ENCODE measurements at places on chromosomes 1 and 21. TPM values are rescaled to one million over a fixed set of nuclear protein-coding genes. Genes with fewer than 3 reads are reported as not detected.

DNA sequence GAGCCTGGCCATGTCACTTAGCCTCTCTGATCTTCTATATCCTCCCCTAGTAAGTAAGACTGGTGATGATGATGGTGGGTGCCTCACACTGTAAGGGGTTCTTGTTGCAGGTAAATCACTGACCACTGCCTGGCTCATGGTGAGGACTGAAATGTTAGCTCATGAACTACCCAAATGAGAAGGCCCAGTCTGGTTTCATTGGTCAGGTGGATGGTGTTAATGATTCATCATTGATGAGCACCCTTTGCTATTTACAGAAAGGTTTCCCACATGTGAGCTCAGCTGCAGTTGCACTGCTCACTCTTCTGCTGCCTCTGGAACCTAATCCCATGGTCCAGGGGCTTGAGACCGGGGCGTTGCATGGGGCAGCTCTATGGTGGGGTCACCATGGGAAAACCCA, 417.7 kb downstream of the PRDM2 start:
- no peak for DNase-seq

- no peak for DNase-seq
These were observed 7.8 kb upstream of the MUTYH start for GRCh38 chr1:45348020-45348419.

DNA sequence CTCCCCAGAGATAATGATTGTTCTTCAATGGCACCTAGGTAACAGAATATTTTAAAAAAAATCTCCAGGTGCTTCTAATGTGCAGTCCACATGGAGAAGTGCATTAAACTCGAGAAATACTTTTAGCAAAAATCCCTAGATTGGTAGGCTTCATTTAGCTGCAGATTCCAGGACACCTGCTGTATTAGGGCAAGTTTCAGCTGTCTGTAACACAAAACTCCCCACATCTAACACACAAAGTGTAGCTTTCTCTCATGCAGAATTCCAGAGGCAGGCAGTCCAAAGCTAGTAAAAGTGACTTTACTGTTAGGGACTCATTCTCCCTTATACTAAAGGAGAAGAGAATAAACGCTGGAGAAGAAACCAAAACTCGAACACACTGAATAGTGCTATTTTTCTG, 1414.3 kb upstream of the B3GALT2 start:
- no peak for DNase-seq

DNA sequence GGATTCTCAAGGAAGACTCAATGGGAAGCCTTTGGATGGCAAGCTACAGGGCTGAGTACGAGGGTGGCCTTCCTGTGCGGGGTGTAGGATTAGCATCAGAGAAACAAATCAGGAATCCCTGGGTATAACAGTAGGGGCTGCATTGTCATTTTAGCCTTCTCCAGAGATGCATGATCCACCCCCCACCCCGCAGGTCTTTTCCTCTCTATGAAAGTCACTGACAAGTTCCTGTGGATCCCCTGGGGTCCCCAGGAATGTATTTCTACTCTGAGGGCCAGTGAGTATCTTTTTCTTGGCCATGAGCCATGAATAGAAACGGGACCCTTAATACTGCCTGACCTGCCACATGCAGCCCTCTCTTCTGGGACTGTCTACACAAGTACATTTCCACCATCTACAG, 473.0 kb upstream of the VAMP3 start:
- DNase-seq: no peak

The FAM177B gene
- total RNA-seq: not detected

- DNase-seq: peak; percentile 23
These were observed 25.5 kb downstream of the TNFRSF8 start for GRCh38 chr1:12088607-12089006.

DNA sequence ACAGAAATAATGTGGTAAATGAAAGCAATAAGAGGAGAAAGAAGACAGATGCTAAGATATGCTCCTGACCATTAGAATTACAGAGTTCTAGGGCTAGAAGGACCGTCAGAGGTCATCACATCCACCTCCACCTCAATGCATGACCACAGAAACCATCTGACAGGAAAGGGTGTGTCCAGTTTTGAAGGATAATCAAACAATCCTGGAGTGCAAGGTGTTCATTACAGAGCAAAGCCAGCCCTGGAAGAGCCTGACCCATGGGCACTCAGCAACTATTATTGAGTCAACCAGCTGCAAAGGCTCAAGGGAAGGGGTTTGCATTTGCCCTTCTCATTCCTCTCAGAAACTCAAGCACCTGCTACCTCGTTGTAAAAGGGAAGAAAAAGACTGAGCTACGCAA, 46.4 kb downstream of the TOR1AIP2 start:
- no peak for DNase-seq

DNA sequence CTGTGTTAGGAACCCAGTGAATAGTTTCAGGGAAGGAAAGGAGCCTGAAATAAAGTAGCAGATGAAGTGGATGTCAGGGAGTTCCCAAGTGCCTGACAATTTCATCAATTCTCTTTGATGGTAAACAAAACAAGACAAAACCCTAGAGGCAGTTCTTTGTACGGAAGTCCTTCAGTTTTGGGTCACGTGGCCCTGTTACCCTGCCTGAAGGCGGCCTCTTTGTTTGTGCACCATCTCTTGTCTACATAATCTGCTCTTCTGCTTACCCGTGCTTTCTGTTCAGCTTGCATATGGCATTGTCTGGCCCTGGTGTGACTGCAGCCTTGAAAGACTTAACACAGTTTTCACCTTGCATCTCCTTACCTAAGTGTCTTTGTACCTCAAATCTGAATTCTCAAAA, 166.7 kb upstream of the DUSP10 start:
- no peak for DNase-seq

DNA sequence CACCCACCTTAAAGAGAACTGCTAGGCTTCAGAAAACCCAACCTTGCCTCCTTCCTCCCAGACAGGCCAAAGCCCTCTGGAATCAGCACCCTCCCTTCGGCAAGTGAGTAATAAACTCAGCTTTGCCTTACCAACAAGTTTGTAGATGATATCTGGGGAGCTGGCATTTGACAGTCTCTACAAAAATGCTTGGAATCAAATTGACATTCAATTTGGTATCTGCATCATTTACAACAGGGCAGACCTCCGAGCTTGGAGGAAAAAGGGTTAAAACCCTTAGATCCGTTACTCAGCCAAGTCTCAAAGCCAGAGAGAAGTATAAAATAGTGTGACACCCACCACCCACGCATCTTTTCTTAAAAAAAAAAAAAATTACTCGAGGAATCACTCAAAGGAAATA, 149.3 kb upstream of the EDN2 start:
- DNase-seq: no peak

- no peak for DNase-seq
These were observed 307.7 kb upstream of the PKN2 start for GRCh38 chr1:88376421-88376820.

GRCh38 chr1:212967801-212968200, 17.5 kb downstream of the VASH2 start:
- DNase-seq: no peak

The OPTC gene
- total RNA-seq: not detected

Measured in activated T-cell treated with anti-CD3 and anti-CD28 coated beads, Interleukin-2, amount 50 U/mL, for 4 hours (primary cell).